ENCODE measurements at places on chromosomes 2 and 18.

DNA sequence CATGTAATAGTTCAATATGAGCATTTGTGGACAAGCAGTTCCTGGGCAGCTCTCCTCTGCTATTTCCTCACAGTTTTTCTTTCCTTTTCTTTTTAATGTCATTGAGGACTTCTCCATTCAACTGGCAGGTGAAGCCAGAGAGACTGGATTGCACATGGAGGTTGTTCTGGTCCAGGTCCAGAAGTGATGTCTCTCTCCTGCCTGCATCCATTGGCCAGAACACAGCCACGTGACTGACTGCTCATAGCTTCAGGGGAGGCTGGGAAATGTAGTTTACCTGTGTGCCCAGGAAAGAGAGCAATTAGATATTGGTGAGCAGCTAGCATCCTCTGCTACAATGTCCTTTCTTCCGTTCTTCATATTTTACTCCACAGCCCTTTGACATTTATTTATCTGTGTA is 20.2 kb upstream of the ADAM23 start:
- DNase-seq: no peak

DNA sequence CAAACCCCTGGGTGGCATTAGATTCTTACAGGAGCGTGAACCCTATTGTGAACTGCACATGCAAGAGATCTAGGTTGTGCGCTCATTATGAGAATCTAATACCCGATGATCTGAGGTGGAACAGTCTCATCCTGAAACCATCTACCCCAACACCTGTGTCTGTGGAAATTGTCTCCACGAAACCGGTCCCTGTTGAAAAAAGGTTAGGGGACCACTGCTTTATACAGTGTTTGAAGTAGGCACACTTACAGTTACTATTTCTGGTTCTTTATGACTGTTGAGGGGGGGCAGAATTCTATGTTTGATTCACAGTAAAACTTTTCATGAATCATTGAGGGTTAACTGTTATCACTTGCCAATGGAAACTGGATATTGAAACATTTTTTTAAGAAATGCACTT is 72.0 kb downstream of the RIF1 start:
- DNase-seq: no peak

DNA sequence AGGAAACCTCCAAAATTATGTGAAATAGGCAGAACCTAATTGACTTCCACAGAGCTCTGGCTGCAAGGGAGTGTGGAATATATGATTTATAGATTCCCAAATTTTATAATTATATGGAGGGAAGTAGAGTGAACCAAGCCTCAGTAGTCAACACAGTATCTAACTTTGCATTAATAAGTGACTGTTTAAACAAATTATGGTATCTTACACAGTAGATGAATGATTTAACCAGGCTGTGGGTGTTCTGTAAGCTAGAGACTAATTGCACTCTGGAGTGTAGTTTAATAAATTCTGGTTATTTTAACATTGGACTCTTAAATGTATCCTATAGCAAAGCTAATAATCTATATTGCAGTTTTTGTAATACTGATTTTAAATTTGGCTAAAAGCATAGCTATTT is 183.5 kb downstream of the KIAA1328 start:
- no peak for DNase-seq

DNA sequence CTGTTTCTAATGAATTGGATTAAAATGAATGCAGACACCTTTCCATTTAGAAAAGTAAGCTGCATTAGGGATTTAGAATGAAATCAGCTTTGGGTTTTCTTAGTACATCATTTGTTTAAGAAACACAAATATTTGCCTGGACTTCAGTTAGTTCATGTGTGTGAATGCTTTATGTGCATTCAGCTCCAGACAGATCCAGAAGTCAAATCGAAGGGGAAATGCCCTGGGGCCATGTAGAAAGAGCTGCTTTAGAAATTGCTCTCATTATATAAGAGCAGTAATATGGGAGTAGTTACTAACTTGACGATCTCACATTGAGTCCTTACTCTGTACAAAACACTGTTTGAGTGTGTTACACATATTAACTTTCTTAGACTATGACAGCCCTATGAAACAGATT is 88.0 kb upstream of the TTC39C start:
- no peak for DNase-seq

- no peak for DNase-seq
Measured at GRCh38 chr2:164046040-164046439, 310.2 kb upstream of the FIGN start.

DNA sequence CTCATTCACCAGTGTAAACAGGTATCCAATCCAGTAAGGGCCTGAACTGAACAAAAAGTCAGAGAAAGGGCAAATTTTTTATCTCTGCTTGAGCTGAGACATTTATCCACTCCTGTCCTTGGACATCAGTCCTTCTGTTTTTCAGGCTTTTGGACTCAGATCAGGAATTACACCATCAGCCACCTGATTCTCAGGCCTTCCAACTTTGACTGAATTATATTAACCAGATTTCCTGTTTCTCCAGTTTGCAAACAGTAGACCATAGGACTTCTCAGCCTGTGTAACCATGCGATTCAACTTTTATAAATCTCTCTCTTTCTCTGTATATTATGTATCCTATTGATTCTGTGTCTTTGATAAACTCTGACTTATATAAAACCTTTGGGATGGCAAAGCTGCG is 289.3 kb upstream of the CDH2 start:
- DNase-seq: no peak

GRCh38 chr2:158779621-158780020 is 15.5 kb upstream of the DAPL1 start:
- no peak for DNase-seq

DNA sequence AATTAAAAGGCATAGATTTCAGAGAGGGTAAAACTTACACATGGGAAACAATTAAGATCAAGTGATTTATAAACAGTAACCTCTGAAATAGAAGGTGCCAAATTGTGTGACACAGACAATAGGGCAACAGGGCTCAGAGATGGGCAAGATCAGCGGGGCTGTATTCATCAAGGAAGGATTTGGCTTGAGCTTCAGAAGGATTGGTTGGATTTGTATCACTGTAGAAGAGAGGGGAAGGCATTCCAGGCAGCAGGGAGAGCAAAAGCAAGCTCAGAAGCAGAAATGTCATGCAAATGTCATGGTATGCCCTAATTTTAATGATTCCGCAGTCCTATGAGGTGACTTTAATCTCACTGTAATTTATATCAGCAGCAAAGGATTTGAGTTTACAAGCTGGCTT is 415.0 kb upstream of the NRP2 start:
- DNase-seq: no peak

- DNase-seq: no peak
Measured at GRCh38 chr2:161556440-161556839, 67.8 kb upstream of the SLC4A10 start.

DNA sequence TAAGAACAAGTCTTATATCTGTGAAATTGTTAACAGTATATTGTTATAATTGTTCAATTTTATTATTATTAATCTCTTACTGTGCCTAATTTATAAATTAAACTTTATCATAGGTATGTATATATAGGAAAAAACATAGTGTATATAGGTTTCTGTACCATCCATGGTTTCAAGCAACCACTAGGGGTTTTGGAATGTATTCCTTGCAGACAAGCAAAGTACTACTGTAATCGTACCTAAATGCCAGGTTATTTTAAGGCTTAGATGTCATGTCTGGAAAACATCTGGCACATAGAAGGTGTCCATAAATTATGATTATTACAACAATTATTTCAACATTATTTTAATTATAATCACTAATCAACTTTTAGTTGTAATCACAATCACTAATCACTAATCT is 8.4 kb downstream of the ITSN2 start:
- DNase-seq: no peak

DNA sequence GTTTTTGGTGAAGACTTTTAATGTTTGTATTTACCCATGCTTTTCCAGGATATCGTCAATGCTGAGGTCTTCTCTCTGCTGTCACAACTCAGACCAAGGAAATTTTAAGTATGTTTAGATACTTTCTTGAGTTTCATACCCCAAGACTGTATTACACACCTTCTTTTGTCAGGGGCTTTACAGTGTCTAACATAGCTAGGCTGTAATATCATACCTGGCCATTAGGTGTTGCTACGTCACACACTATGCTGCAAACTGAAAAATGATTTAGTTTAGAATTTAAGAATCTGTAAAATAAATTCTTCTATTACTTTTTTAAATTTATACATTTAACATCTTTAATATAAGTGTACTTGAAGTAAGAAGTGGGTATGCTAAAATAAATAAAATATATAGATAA is 358.4 kb upstream of the NRP2 start:
- DNase-seq: no peak

DNA sequence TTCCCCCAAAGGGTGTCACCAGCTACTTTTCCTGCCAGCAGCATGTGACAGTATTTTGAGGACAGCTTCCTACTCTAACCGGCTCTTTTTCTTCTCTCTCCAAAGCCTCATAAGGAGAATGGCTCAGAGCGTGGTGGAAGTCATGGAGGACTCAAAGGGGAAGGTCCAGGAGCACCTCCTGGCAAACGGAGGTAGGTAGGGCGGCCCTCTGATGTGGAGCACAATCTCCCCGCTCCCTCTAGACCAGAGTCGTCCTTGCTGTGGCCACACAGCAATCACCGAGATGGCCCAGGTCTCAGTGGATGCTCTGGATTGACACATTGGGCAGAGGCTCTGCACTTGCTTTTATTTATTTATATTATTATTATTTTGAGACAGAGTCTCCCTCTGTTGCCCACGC is 32.4 kb downstream of the ATP6V1C2 start:
- DNase-seq: no peak

DNA sequence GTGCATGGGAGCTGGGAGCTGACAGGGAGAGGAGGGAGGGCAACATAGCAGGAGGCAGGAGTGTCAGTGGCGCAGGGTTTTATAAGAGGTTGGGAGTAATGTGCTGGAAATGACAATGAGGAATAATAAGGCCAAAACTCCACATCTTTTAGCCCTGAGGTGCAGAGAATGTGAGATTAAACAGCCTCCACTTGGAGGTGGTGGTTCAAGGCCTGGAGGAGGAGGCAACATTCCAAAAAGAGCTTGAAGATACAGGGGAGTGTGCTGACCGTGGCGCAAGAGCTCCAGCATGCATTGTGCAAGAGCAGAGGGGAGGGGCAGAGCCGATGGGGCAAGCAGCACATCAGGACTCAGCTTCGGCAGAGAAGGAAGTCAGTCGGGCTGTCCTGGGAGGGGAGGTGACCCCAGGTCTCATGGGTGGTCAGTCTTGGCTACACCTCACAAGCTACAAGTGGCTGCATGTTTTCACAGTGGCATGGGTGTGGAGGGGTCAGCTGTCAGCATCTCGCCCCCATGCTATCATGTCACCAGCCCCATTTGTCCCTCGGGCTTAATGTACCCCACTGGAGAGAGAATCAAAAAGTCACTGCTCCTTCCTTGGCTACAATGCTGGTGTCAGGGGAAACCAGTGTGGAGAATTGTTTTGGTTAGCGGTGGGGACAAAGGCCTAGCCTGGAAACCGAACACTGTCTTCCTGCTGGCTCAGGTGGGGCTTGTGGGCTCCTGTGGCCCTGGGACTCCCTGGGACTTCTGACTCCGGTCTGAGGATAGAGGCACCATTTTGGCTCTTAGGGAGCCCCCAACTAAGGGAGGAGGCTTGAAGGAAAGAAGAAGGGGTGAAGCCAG is 208.0 kb downstream of the ZFP36L2 start:
- no peak for DNase-seq

DNA sequence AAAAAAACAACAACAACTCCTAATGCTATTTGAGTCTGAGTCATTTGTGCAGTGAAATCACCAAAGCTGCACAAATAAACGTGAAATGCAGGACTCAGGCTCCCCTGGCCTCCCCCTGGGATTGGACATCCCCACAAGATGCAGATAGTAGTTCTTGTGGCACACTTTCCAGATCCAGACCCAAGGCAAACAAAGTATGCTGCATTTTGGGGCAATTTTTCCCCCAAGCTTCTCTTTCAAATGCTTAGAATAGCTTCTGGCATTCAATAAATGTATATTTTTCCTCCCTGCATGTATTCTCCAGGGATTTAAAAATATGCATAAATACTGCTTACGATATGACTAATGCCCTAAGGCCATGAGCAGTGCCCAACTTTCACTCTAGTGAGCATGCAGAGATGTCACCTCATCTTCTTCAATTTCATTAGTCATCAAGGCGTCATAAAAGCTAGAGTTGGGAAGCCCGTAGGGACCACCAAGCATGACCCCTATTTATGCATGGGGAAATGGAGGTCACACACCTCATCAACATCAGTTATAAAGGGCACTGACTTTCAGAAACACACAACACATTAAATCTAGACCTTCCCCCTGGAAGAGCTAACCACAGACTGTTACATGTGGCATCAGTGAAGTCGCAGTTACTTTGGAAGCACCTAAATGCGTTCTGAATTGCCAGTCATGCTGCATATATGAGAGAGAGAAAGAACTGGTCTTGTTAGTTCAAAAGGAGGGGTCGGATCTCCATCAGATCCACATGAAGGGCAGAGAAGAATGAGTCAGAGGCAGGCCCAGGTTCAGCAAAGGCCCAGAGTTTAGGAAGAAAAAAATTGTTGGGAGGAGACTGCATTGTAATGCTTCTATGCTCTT is 374.1 kb downstream of the LPIN1 start:
- DNase-seq: peak; percentile 81

DNA sequence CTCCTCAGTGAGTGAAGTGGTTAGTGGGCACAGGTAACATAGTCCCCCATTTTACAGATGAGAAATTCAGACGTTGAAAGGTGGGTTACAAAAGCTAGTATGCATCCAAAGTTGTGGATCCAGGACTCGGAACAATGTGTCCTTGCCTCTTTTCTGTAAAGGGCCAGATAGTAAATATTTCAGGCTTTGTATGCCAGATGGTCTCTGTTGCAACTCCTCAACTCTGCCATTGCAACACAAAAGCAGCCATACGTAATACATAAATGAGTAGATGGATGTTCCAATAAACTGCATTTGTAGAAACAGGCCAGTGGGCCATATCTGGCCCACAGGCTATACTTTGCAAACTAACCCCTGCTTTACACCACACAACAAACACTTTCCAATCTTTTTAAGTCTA is 166.6 kb upstream of the PKDCC start:
- no peak for DNase-seq

- no peak for DNase-seq
Measured at GRCh38 chr2:233234264-233234663, 17.2 kb upstream of the ATG16L1 start.

DNA sequence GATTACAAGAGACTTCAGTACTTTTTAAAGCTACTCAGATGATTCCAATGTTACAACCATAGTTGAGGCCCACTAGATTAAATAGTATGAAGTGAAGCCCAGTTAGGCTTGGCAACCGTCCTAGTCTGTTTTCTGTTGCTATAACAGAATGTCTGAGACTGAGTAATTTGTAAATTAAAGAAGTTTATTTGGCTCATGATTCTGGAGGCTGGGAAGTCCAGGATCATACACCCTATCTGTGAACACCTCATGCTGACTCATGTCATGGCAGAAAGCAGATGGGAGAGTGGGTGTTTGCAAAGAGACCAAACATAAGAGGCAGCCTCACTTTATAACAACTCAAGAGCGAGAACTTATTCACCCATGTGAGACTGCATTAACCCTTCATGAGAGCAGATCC is 63.1 kb downstream of the CCDC150 start:
- no peak for DNase-seq

- DNase-seq: no peak
Measured at GRCh38 chr2:50645346-50645745, 386.6 kb downstream of the NRXN1 start.

DNA sequence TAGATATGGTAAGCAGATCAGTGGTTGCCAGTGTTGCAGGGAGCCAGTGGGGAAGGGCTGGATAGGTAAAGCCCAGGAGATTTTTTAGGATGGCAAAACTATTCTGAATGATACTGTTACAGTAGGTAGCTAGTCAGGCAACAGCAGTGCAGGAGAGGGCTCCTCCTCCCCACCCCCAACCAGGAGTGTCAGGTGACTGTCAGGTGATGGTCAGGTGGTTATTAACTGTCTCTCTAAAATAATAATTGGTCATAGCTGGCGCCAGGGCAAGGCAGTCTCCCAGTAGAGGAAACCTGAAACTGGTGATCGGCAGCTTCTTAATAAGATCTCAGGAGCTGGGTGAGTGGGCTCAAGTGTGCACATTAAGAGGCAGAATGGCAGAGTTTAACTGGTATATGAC is 201.6 kb upstream of the PARD3B start:
- no peak for DNase-seq
